ENCODE measurements at places on chromosomes 6 and 20. TPM values are rescaled to one million over a fixed set of nuclear protein-coding genes. Genes with fewer than 3 reads are reported as not detected.

Gene GCNT2
- 19.8 TPM for total RNA-seq

Gene KIAA0408
- 0.13 TPM for total RNA-seq

Gene PROKR2
- total RNA-seq = not detected

Gene HRH3
- total RNA-seq = not detected

Gene GJA10
- total RNA-seq = not detected

Gene VGLL2
- total RNA-seq = not detected

Gene PARD6B
- total RNA-seq = 0.43 TPM

Gene WFDC12
- total RNA-seq = not detected

Gene SLC25A27
- total RNA-seq = 4.2 TPM

Gene TRAPPC3L
- 0.13 TPM for total RNA-seq

Gene FAM8A1
- 21.5 TPM for total RNA-seq

Gene GUCA1A
- not detected for total RNA-seq

Gene FOXS1
- total RNA-seq = not detected

Gene CHRNA4
- not detected for total RNA-seq

Gene SLPI
- not detected for total RNA-seq

Gene RBPJL
- not detected for total RNA-seq

Gene KCNB1
- total RNA-seq = under 0.01 TPM

Gene GGT7
- 1.0 TPM for total RNA-seq

Gene MAPK13
- 1.9 TPM for total RNA-seq

Gene NKAIN4
- total RNA-seq = not detected

Gene OPRM1
- total RNA-seq = not detected

All from thoracic aorta endothelial cell (primary cell).